ENCODE measurements at places on chromosomes 3 and 15.

DNA sequence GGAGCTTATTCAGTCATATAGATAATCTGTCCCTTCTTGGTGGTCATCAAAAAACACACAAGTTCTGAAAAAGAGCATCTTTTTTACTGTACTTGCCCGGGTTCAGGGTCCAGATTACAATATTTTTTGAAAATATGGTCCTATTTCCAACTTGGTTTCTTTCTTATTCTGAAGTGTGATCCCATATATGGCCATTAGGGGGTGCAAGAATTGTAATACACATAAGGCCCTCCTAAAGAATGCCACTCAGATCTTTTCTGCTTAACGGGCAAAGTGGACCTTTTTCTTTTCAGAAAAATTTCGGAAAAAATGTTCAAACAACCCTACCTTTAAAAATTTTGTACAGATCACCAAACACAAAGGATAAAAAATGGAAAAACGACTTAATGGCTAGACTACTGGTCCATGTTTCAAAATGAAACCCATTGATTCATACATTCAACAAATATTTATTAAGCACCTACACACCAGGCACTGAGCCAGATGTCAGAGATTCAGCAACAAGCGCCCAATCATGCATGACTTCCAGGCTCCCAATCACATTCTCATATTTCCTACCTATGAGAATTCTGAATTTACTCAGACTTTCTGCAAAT is 102.0 kb upstream of the MYRIP start:
- DNase-seq: peak; percentile 53

GRCh38 chr3:196875258-196875657 is 7.5 kb downstream of the SENP5 start:
- no peak for DNase-seq

GRCh38 chr3:71542521-71543370 is 40.8 kb downstream of the FOXP1 start:
- DNase-seq: peak; percentile 84

DNA sequence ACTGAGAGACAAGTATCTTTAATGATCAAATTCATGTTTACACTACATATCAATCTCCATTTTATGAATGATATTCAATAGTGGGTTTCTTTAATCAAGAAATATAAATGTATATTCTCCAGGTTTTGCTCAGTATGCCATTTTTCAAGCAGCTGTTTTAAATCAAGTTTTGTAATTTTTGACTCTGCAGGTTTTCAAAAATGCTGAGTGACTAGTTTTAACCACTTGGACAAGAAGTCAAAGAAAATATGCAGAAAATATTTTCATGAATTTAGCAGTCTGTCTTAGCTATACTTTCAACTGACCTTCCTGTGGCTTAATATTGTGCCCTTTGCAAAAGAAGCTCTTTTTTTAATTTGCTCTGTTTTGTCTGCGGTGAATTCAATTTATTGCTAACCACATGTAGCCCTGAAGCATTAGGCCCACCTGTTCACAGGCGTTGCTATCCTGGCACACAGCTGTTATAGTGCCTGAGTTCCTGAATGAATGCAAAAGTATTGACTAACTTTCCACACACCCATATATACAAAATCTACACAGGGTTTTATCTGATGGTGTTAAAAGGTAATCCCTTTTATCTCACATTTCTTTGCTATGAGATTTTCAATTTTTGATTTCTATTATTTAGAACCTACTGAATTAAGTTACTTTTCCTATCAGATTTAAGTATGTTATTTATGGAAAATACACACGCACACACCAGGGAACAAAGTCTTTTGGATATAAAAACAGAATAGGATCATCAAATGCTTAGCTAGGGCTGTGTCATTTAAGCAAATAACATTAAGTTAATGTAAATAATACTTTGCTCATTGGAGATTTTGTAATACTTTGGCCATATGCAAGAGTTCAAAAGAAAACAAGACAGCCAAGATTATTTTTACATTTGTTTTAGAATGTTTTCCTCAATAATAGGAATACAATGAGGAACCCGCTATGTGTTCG is 1166.1 kb upstream of the GBE1 start:
- no peak for DNase-seq

GRCh38 chr15:61126811-61127210 is 102.3 kb downstream of the RORA start:
- no peak for DNase-seq

GRCh38 chr3:182124187-182124586 is 412.5 kb downstream of the SOX2 start:
- DNase-seq: no peak

DNA sequence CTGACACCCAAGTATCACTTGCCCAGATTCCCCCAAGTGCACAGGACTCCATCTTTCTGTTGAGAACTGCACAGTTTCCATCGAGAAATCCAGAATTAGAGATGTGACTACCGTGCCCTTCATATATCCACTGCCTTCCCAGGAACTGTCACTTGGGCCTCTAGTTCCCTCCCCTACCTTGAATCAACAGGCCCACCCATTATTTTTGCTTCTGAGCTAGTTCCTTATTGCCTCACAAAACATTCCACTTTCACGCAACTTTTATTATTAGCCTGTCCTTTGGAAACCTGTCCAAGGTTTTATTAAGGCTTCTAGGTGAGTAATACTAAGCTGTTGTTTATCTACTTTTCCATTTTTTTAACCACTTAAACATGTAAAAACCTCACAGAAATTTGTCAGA is 17.1 kb upstream of the SLC30A4 start:
- no peak for DNase-seq

- DNase-seq: no peak
Measured at GRCh38 chr15:71397377-71397776, 282.1 kb downstream of the THSD4 start.

GRCh38 chr15:93159930-93160329 is 70.9 kb upstream of the RGMA start:
- no peak for DNase-seq

Data from NAMALWA (cell line).